ENCODE measurements at places on chromosomes 3 and 15. TPM values are rescaled to one million over a fixed set of nuclear protein-coding genes. Genes with fewer than 3 reads are reported as not detected.

- no peak overlapping the region for H3K27ac ChIP-seq
- no peaks in the 10 kb centered on the region for H3K4me1 ChIP-seq
- DNase-seq: no peak
- no peaks in the 10 kb centered on the region for H3K36me3 ChIP-seq
- no peak overlapping the region for H3K4me3 ChIP-seq
- no peaks in the 10 kb centered on the region for H3K27me3 ChIP-seq
Measured at GRCh38 chr3:117184574-117184973, 475.0 kb downstream of the TUSC7 start.

- no peak overlapping the region for H3K4me3 ChIP-seq
- DNase-seq: no peak
- H3K36me3 ChIP-seq: no peaks in the 10 kb centered on the region
- H3K27me3 ChIP-seq: no peaks in the 10 kb centered on the region
- H3K4me1 ChIP-seq: peaks cover 3% of the 10 kb centered on the region
Measured at GRCh38 chr15:70151003-70151402, 53.3 kb upstream of the TLE3 start.

Gene MYL3
- not detected for total RNA-seq

Gene CD96
- 13.7 TPM for total RNA-seq

Gene SLC12A1
- total RNA-seq: 0.85 TPM

- peaks cover 41% of the 10 kb centered on the region for H3K4me1 ChIP-seq
- H3K27me3 ChIP-seq: no peaks in the 10 kb centered on the region
- no peaks in the 10 kb centered on the region for H3K36me3 ChIP-seq
- H3K4me3 ChIP-seq: no peak overlapping the region
Measured at GRCh38 chr3:127763816-127764215, 58.5 kb downstream of the MGLL start.

- no peaks in the 10 kb centered on the region for H3K27me3 ChIP-seq
- peaks cover 13% of the 10 kb centered on the region for H3K4me1 ChIP-seq
- no peak overlapping the region for H3K4me3 ChIP-seq
- no peaks in the 10 kb centered on the region for H3K36me3 ChIP-seq
Measured at GRCh38 chr3:13301286-13301987, 118.7 kb downstream of the NUP210 start.

GRCh38 chr15:35379972-35380371 is 166.0 kb downstream of the DPH6 start:
- no peak for DNase-seq
- H3K27ac ChIP-seq: no peak overlapping the region
- H3K36me3 ChIP-seq: no peaks in the 10 kb centered on the region
- no peaks in the 10 kb centered on the region for H3K27me3 ChIP-seq
- peaks cover 8% of the 10 kb centered on the region for H3K4me1 ChIP-seq

- peaks cover 3% of the 10 kb centered on the region for H3K36me3 ChIP-seq
- H3K27me3 ChIP-seq: no peaks in the 10 kb centered on the region
- no peak for DNase-seq
- H3K27ac ChIP-seq: peak overlapping the region; percentile 3
- peaks cover 35% of the 10 kb centered on the region for H3K4me1 ChIP-seq
Measured at GRCh38 chr15:83063551-83063950, 3.5 kb downstream of the BTBD1 start.

DNA sequence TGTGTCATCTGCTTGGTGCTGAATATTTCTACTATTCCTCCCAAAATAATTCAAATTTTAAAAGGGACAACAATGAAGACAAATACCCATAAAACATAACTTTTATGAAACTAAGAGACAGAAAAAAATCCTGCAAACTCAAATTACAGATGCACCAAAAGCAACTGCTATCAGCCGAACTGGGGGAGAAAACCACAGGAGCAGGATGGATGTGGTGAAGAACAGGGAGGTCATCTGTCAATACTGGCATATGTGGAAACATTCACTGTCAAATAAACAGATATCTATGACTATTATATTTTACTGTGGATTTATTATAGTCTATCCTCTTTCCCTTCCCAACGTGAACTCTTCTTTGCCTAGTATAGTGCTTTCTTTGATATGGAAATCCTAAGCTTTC is 53.3 kb upstream of the CPOX start:
- H3K4me1 ChIP-seq: no peaks in the 10 kb centered on the region
- no peak for DNase-seq

DNA sequence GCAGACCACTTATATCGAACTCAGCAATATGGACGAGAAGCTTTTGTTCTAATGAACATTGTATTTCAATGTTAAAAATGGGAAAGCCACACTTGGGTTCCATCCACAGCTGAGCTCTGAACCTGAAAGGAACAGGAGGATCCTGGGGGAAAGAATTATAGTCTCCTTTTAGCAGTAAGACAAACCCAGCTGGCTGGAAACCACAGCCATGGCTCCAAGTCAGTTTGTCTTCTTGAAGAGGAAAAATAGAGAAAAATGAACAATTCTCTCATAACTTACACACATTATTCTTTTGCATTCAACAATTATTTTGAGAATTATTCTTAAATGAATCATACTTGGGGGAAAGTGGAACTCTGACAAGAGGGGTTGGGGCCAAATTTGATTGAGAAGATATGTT is 149.2 kb upstream of the VEPH1 start:
- no peak overlapping the region for H3K4me3 ChIP-seq
- H3K4me1 ChIP-seq: no peaks in the 10 kb centered on the region
- no peaks in the 10 kb centered on the region for H3K27me3 ChIP-seq
- no peaks in the 10 kb centered on the region for H3K36me3 ChIP-seq
- H3K27ac ChIP-seq: no peak overlapping the region

Gene GABRA5
- total RNA-seq: not detected

Measured in thoracic aorta (tissue), 2 donors.